ENCODE measurements at places on chromosomes 12 and 14. TPM values are rescaled to one million over a fixed set of nuclear protein-coding genes. Genes with fewer than 3 reads are reported as not detected.

The TPI1 gene
- total RNA-seq, result 1,545 TPM

The NFE2 gene
- total RNA-seq, result not detected

The BIN2 gene
- total RNA-seq, result 158 TPM

The KRT79 gene
- total RNA-seq, result not detected

The PRB2 gene
- not detected for total RNA-seq

The MYF6 gene
- total RNA-seq, result not detected

The NKX2-1 gene
- not detected for total RNA-seq

The BHLHE41 gene
- total RNA-seq, result not detected

The RFX4 gene
- total RNA-seq, result not detected

DNA sequence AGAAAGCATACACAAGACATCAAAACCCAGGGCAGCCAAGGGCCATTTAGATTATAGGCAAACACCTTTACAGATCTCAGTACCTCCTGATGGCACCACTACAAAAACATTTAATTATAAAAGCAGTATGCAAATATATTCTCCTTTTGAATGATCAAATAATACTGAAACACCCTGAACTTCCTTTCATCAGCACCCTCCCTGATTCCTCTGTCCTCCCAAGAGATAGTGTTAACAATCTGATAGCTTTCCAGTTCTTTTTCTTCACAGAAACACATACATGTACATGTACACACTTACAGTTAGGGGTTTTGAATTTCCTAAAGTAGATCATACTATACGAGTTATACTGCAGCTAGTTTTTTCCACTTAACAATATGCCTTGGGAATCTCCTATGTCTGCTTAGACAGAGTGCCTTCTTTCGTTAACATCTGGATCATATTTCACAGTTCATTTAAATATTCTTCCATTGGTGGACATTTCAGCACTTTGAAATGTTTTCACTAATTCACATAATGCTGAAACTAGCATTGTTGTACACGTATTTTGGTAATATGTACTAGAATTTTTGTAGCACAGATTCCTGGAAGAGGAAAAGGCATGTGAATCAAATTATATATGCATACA lies 35.2 kb downstream of the TDG start:
- DNase-seq, result no peak

GRCh38 chr14:43647302-43647701 lies 859.8 kb downstream of the FSCB start:
- no peak for DNase-seq

DNA sequence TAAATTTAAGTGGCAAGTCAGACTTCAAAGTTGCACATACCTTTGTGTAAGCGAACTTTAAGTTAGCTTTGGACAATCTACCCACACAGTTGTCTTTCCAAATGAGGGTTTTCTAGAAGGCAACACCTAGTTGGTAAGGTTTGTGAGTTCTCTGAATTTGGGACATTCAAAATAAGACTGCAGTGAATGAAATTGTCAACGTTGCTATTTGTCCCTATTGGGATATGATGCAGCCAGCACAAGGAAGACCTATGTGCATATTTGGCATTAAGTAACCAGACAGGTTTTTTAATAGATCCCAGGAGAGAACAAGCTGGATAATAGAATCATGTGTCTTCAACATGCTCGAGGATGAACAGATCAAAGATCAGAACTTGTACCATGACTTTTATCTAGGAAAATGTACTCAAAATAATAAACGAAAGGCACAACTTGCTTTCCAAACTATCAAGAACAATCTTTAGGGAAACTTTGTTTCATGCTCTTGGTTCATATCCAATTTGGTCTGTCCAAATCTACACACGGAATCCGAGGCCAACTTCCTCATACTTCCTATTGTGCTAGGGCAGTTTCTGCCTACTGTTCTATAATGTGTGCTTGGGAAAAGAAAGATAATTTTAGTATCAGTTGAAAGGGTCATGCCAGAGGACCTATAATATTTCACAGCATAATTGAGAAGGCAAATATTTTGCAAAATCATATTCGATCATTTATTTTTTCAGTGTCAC lies 284.2 kb upstream of the SOX5 start:
- no peak for DNase-seq

DNA sequence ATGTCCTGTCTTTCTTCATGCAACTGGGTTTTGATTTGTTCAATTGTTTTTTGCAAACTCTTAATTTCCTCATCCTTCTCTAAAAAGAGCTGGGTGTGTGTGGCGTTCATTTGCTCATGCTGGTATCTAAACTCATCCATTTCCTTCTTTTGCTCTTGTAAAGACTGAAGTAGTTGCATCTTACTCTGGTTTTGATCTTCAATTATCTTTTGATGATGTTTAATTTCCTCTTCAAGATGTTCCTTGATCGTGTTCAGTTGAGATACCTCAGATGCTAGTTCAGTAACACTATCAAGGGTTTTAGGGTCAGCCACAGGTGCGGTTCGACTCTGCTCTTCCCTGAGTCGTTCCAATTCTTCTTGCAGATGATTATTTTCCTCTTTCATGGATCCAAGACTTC lies 34.8 kb downstream of the TRIP11 start:
- no peak for DNase-seq

DNA sequence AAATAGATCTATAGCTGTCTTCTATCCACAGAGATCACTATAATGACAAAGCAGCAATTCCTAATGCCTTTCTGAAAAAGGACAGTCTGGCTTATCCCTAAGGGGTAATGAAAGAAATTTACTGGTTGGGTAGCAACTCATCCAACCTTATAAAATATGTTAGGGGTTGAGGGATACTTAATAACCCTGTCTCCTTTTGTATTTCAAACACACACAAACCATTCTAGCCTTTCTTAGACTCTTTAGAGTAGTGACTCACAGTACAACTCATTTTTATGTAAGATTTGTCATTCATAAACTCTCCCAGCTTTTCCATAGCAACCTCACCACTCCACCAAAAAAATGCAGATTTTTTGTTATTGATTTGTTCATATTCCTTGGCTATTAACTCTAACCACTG lies 167.9 kb downstream of the FSCB start:
- DNase-seq, result no peak

GRCh38 chr14:34628681-34629135 lies 1.2 kb downstream of the SNX6 start:
- DNase-seq, result peak; percentile 61

- DNase-seq, result no peak
Measured at GRCh38 chr12:292186-292585, 29.6 kb upstream of the SLC6A13 start.

- no peak for DNase-seq
Measured at GRCh38 chr12:78726854-78727253, 137.7 kb upstream of the SYT1 start.

DNA sequence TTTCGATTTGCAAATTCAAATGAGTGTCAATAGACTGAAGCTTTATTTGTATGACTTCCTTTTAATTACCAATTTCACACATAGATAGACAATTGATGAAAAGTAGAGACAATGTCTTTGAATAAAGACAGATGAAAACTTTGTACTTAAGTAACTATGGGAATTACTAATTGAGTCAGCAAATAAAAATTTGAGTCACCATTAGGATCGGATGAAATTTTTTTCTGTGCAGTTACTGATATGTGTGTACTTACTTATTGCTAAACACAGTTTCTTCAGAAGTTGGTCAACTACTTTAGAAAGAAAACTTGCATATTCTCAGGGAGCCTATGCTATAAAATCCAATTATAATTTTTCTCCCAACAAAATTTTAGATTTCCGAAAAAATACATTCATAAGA lies 224.9 kb upstream of the SLC16A7 start:
- DNase-seq, result no peak

GRCh38 chr12:67096533-67097318 lies 172.4 kb upstream of the CAND1 start:
- no peak for DNase-seq

DNA sequence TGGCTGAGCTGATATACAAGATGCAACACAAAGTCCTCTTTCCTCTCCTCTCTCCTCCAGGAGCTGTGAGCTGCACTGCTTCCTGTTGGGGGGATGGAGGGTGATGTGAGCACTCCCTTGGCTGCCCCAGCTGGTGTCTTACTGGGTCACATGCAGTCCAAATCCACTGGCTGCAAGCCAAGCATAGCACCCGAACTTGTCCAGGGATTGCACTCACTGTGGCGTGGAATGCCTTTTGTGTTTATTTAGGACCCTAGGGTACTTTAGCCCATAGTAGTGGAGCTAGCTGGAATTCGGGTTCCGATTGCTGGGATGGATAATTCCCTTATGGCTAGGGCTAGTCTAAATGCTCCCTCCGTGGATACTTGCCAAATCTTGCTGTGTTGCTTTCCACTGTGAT lies 424.9 kb upstream of the SYT1 start:
- DNase-seq, result no peak

- no peak for DNase-seq
Measured at GRCh38 chr12:3253682-3254275, 176.6 kb downstream of the TSPAN9 start.

GRCh38 chr12:120007272-120007671 lies 18.2 kb downstream of the BICDL1 start:
- DNase-seq, result peak; percentile 86

DNA sequence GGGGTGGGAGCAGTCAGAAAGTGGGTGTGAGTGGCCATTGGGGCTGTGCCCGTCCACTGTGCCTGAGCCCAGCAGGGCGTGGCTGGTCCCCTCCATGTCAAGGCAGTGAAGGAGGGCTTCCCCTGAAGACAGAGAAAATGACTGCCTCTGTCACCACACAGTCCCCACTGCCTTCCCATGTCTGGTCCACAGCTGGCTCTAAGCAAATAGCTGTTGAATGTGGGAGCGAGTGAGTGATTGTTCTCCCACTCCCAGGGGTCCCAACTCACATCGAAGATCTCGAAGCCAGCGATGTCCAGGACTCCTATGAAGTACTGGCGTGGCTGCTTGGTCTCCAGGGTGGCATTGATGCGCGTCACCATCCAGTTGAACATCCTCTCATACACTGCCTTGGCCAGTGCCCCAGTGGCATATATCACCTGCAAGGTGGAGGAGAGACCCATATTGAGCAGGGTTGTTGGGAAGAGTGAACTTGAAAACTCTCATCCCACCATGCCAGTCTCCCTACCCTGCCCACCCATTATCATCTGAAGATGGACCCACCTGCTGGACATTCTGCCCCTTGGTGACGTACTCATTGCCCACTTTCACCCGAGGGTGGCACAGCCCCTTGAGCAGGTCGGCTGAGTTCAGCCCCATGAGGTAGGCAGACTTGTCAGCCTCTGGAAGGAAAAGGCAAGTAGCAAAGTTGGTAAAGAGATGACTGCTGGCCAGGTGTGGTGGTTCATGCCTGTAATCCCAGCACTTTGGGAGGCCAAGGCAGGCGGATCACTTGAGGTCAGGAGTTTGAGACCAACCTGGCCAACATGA lies 6.6 kb downstream of the MYH7 start:
- no peak for DNase-seq

DNA sequence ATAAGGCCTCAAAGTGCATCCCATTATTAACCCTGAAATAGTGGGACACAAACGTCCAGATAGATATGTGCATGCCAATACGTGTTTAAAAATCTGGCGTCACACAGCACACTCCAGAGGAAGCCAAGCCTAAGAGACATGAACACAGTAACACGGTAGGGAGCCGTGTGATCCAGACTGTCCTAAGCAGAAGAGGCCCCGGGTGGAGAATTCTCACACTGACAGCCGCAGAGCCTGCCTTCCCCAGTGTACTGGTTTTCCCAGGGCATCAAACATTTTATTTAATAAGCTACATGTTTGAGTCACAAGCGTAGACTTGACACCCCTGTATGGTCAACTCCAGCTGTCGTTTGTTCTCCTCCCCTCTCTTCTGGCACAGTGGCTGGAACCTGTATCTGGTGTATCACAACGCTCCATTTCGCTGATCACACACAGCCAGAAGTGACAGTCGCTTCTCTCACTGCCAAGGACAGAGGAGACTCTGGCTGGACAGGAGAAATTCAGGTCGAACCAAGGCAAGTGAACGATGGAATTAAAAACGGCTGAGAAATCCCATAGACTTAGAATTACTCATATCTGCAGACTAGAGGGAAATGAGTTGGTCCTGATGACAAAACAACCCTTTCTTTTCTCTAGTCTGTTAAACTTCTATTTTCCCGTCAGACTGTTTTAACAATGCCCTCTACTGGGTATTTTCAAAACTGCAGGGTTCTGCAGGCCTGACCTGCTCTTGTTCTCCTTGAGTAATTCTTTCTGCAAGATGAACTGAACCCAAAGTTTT lies 359.9 kb downstream of the RGS6 start:
- DNase-seq, result peak; percentile 35

DNA sequence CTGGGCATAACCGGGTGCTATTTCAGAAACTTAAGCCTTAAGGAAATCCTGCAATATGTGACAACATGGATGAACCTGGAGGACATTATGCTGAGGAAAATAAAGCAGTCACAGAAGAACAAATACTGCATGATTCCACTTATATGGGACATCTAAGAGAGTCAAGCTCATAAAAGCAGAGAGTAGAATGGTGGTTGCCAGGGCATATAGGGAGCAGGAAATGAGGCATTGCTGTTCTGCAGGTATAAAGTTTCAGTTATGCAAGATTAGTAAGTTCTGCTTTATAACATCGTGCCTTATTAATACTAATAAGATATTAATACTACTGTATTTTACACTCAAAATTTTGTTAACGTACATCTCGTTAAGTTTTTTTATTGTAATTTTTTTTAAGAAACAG lies 124.2 kb upstream of the ATF1 start:
- no peak for DNase-seq

DNA sequence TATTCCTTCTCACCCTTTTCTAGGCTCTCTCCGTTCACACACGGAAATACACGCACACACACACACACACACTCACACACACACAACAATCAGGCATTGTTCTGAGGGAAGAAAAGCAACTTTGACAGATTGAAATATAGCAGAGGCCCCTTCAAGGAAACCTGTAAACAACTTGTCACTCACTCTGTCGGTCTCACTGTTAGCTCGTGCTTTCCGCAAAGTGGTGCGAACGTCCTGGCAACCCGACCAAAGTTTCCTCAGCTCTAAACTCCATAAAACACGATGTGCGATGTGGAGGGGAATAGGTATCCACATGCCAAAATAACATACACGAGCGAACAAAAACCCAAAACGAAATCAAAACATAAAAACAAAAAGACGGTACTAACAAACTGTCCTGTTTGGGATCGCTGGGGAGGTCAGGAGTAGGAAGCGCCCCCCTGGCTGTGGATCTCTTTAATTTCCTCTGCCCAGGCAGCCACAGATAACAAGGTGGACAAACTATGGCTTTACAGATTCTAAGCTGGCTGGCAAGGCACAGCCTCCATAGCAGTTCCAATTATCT lies 822 bp upstream of the SOX5 start:
- DNase-seq, result no peak
